ENCODE measurements at places on chromosomes 1 and 21.

- no peak for DNase-seq
Observed at GRCh38 chr1:236502972-236503639, 20.7 kb upstream of the LGALS8 start.

DNA sequence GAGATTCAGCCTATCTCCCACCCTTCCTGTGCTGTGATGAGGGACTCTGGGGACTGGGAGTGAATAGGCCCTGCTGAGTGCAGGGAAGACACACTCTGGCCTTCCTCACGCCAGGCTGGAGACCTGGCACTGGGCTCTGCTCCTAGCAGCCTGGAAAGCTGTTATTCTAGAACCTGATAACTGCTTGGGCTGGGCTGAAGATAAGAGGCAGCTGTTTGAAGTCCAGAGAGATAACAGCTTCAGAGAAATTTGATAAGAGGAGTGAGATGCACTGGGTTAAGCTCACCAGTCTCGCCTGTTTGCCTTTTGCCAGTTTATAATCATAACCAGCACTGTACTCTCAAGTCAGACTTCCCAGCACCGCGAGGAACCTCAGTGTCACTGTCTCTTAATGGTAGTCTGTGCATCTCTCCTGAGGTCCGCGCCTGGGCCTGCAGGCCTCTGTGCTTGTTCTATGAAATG is 46.6 kb upstream of the GPR37L1 start:
- DNase-seq = no peak

DNA sequence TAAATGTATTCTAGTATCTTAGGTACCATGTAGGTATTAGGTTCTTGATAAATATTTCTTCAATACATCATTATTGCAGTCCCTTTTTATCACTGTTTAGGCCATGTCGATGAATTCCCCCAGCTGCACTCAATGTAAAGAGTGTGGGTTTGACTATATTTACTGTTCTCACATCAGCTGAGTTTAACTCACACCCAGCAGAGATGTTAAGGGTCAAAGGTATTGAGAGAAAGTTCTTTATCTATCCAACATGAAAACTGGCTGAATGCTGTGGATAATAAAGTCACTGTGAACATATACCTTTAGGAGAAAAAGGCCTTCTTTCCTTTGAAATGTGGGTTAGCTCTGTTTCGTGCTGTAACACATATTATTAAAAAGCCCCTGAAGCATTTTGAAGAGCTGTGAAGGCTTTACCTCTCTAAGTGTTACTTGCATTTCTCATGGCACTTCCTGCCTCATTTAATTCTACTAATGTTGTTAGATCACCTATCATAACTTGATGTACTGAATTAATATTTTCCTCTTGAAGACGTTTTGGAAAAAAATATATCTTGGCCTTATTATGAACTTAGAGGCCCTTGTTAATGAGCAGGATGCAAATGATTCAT is 19.1 kb upstream of the LYST start:
- DNase-seq = no peak

DNA sequence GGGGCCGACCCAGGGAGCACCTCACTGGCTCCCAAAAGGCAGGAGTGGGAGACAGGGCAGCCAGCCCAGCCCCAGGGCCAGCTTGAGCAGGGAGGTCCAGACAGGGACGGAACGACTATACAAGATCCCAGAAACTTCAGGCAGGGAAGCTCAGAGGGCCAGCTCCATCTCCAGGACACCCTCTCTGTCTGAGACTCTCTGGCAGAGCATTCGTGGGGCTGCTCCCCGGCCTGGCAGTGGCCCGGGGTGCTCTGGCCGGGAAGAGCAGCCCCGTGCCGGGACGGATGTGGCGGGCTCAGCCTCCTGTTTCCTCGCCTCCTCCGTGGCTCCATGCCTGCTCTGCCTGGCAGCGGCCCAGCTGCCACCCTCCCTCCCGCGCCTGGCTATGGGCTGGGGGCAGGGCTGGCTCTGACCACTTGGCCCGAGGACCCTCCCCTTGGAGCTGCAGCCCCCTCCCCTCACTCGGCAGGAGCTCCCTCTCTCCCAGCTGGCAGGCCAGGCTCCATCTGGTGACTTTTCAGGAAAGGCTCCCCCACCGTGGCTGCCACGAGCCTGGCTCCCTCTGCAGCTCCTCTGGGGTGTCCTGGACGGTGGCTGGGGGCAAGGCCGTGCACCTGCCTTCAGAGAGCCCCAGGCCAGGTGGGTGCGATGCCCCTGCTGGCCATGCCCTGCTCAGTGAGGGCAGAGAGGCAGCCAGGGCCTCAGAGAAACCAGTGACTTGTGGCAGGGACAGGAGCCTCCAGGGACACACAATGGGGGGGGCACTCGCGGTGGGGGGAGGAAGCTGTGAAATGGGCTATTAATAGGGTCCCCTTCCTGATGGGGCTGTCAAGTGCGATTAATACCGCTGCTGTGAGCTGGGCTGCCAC is 5.6 kb upstream of the PLCH2 start:
- no peak for DNase-seq

- DNase-seq = no peak
Observed at GRCh38 chr1:65065524-65066418, 82.2 kb upstream of the AK4 start.

- no peak for DNase-seq
Observed at GRCh38 chr1:47731730-47732129, 265.5 kb downstream of the TRABD2B start.

GRCh38 chr21:41008974-41009373 is 159.0 kb upstream of the BACE2 start:
- DNase-seq = no peak

- no peak for DNase-seq
Observed at GRCh38 chr1:213678753-213679152, 309.0 kb upstream of the PROX1 start.

GRCh38 chr1:16122916-16123315 is 33.0 kb downstream of the EPHA2 start:
- DNase-seq = no peak

Measured in hippocampal formation (tissue), 2 donors.